Renal cortical epithelial cell (primary cell): ENCODE measurements at places on chromosomes 12 and 14.

DNA sequence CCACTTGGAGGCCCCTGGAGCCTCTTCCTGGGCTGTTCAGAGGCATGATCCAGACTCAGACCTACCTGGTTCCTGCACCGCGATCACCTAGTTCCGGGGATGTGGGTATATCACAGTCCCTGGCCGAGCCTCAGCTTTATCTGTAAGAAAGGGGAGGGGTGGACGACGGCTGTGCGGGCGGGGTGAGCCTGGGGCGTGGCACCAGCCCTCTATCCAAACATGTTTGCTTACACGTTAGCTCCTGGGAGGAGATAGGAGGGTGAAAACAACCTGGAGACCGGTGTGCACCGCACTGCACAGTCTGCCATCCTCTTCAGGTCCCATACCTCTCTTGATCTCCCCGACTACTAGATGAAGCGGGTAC, 1.2 kb downstream of the ANKRD9 start:
- DNase-seq: no peak

GRCh38 chr12:24649209-24649608, 299.7 kb downstream of the BCAT1 start:
- DNase-seq: no peak

GRCh38 chr12:30098677-30099076, 314.9 kb upstream of the TMTC1 start:
- no peak for DNase-seq

DNA sequence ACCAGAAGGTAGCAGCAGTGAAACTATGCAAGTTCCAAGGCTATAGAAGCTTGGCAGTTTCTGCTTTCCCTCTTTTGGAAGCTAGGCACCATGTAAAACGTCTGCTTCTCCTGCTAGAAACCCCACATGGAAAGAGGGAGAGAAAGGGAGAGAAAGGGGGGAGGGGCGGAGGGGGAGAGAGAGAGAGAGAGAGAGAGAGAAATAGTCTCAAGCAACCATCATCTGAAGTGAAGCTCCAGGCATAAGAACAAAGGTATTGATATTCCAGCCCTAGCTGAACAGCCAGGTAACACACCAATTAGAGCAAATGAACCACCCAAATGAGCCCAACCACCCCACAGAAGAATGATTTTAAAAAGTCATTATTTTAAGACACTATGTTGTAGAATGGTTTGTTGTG, 8.5 kb downstream of the SLC6A15 start:
- DNase-seq: no peak

- peak; percentile 41 for DNase-seq
Measured at GRCh38 chr12:132153501-132154340, 9.5 kb downstream of the NOC4L start.
